Hematopoietic multipotent progenitor cell treated with erythropoietin and hydrocortisone succinate and interleukin-3 and kit ligand, for 8 days (in vitro differentiated cells): ENCODE measurements at places on chromosomes 5 and 9.
A peak's percentile ranks its signal among the peaks of the same experiment; 100 is the strongest.

DNA sequence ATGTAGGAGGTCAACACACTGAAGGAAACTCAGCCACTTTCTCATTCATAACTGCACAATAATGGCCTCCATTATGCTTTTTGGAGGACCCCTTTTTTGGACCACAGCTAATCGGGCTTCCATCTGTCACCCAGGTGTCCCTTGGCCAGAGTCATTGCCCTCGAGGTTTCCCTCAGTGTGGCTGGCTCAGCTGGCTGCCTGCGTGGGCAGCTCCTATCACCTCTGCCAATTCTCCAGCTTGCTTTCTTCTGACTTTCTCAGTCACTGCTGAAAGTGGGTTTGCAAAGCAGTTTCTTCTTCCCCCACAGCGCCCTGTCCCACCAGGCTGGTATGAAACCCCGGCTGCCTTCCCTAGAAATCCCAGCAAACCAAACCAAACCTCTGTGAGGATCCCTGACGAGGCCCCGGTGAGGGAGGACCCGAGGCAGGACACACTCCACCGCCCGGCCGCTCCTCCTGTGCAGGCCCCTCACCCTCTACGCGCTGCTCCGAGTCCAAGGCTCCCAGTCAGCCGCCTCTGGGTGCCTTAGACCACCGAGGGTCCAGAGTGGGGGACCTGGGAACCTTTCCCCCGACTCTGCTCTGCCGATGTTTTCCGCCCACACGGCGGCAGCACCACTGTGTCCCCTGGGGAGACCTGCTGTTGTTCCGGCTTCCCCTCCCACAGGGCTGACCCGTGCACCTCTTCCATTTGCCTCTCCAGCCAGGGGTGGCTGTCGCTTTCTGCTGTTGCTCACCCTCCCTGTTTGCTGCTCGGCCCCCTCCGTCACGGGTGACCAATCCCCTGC is 109.5 kb downstream of the TENT4A start:
- no peak for DNase-seq

GRCh38 chr9:34746526-34746925 is 36.6 kb upstream of the CCL21 start:
- no peak for DNase-seq

DNA sequence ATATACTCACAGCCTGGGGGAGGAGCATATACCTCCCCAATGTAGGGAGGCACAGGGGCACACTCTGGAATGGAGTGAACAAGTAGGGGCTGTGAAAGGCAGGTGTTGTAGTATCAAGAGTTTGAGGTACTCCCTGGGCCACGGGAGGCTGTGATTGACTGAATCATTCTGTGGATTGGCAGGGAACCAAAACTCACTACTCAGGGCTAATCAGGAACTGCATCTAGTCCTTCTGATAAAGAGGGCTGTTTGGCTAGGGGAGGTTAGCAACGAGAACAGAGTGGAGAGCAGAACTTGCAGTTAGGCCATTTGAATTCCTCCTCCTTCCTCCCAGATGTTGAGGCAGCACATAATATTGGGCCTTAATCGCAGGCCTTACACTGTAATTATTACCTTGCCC is 369.2 kb upstream of the MPDZ start:
- DNase-seq, result no peak

DNA sequence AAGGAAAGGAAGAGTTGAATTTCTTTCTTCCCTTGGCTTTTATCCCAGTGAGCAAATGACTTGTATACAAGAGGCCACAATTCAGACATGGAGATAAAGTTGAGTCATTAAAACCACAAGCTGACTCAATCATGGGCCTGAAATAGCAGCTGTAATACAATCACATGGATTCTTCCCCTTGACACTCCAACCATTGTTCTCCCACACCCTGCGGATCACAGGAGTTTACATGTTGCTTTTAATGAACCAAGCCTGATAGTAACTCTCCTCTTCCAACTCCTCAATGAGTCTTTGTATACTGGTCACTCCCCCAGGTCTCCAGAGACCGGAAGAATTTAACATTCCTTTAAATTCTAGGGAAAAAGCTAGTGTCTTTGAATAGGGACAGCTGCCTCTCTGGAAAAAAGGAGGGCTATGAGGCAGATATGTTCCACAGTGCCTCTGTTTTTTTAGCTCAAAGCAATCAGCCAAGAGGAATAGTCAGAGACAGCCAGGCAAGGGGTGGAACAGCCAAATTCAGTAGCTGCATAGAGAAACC is 32.4 kb downstream of the PCDHGC5 start:
- DNase-seq, result peak; percentile 73

- DNase-seq, result no peak
Observed at GRCh38 chr9:107749787-107750444, 260.3 kb upstream of the KLF4 start.

DNA sequence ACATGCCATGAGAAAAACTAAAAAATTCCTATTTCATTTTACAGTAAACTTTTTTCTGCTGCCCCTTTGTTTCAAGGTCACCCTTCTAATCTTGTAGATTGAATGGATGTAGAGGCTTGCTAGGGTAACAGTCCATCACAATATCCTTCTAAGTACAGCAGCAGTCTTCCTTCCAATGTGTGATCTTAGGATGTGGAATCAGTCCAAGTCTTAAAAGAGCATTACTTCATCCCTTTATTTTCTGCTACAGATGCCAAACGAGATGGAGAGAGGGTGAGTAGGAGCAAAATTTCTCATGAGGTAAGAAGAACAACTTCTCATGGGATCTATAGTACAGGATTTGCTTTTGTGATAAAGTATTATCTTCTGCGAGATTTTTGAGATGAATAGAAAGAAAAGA is 704 bp upstream of the IL33 start:
- no peak for DNase-seq

DNA sequence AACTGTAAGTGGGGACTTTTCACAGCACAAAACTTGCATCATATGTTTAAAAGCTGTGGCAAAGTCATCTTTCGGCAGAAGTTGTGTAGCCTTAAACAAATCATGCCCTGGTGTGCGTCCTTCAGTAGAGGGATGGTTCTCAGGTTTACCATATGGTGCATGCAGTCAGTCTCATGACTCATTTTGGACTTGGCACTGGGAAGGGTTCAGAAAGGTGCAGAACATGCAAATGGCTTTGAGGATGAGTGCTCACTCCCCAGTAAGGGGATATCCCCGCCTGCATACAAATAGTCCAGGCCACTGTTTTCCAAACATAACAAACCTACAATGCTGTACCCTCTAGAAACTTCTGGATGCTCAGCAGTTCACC is 260.3 kb downstream of the NDUFS4 start:
- DNase-seq, result no peak

GRCh38 chr9:122053567-122054350 is 39.3 kb downstream of the TTLL11 start:
- no peak for DNase-seq
